ENCODE measurements at places on chromosomes 3 and 15.

GRCh38 chr3:134092208-134092701, 62.5 kb upstream of the SLCO2A1 start:
- DNase-seq: no peak

- DNase-seq: no peak
Observed at GRCh38 chr3:31934018-31934417, 47.0 kb downstream of the OSBPL10 start.

DNA sequence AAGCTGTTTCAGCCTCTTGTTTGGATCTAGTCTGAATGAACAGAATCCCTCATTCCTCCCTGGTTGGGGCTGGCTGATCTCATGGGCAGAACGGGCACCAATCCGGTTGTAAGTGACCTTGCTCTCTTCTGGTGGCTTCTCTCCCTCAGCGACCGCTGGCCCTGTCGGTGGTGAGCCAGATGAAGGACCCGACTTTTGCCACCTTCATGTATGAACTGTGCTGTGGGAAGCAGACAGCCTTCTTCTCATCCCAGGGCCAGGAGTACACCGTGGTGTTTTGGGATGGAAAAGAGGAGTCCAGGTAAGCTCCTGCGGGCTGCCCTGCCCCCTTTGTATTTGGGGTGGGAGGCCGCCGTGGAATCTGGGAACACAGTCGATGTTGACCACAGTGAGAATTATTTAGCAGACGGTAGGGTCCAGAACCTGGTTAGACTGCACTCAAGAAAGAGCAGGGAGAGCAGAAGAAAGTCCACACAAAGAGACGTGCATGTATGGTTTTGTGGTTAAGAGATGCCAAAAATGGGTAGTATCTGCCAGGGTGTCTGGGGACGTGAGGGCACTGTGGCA, 138.8 kb downstream of the LRRK1 start:
- DNase-seq: no peak

- peak; percentile 21 for DNase-seq
Observed at GRCh38 chr3:143674100-143674968, 173.9 kb downstream of the SLC9A9 start.

DNA sequence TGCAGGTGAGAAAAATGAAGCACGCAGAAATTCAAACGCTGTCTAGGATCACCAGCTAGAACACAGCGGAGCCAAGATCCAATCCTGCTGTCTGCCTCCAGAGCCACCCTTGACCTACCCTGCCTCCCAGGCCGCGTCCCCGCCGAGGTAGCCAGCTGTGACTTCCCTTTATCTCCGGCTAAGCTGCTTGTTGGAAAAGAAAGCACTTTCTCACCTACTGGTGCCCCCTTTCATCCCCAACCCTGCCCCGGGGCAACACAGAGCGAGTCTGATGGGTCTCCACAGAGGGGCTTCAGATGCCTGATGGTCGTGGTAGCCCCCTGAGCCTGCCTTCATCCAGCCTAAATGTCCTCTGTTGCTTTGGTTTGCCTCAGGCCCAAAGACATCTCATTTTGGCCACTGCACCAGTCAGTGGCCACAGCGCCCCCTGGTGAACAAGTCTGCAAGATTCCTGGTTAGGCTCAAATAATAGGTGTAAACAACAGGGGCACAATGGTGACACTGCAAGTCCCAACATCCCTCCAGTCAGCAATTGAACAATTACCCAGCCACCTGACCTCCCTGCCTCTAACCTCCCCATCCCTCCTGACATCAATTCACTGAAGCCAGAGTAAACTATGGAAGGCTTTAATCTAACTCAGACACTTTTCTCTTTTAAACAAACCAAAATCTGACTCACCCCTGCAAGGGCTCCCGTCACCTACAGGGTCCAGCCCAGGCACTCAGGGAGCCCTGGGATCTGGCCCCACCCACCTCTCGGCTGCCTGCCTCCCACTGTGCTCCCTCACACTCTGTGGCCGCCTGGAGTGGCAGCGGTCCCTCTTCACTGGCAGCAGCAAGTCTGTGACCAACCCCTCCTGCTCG, 27.3 kb upstream of the BCL2L10 start:
- DNase-seq: peak; percentile 45

GRCh38 chr3:20141851-20142250, 44.2 kb downstream of the SGO1 start:
- DNase-seq: no peak

DNA sequence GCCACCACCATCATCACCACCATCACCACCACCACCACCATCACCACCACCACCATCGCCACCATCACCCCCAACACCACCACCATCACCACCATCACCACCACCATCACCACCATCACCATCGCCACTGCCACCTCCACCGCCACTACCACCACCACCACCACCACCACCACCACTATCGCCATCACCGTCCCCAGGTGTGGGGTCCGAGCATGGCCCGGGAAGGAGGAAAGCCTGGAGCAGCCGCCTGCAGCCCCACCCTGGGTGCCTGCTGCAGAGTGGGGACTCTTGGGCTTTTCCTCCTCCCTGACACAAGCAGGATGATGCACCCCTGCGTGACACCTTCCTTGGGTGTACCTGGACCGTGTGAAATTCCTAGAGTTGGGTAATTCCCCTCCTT, 43.9 kb downstream of the MUC4 start:
- no peak for DNase-seq

GRCh38 chr15:41690636-41691035, 30.4 kb downstream of the MGA start:
- DNase-seq: no peak

GRCh38 chr3:14482271-14482721, 57.8 kb downstream of the GRIP2 start:
- DNase-seq: no peak

- DNase-seq: no peak
Observed at GRCh38 chr15:89482139-89482538, 14.2 kb downstream of the RHCG start.

GRCh38 chr3:141057946-141058800, 7.0 kb downstream of the SPSB4 start:
- DNase-seq: no peak

- no peak for DNase-seq
Observed at GRCh38 chr15:41139619-41140018, 23.5 kb upstream of the INO80 start.

GRCh38 chr15:98996169-98996568, 11.4 kb downstream of the PGPEP1L start:
- DNase-seq: no peak

- DNase-seq: no peak
Observed at GRCh38 chr15:37081983-37082382, 18.4 kb downstream of the MEIS2 start.

- DNase-seq: no peak
Observed at GRCh38 chr3:169387751-169388696, 275.5 kb downstream of the MECOM start.

- no peak for DNase-seq
Observed at GRCh38 chr15:63995789-63996188, 50.5 kb downstream of the DAPK2 start.

DNA sequence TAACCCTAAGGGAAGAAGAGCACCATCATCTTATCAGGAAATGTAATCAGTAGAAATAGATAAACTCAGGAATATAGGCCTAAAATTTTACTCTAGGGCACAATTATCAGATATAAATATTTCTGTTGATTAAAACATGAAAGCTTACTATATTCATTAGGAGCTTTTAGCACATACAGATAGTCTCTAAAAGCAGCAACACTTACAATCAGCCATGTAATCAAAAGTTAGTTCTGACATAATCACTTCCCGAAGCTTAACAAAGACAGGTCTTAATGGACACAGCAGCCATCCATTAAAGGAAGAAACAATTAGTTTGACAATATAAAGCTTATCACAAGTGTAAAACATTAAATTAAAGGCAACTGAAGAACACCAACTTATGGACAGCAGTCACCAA, 30.6 kb downstream of the DCLK3 start:
- no peak for DNase-seq

DNA sequence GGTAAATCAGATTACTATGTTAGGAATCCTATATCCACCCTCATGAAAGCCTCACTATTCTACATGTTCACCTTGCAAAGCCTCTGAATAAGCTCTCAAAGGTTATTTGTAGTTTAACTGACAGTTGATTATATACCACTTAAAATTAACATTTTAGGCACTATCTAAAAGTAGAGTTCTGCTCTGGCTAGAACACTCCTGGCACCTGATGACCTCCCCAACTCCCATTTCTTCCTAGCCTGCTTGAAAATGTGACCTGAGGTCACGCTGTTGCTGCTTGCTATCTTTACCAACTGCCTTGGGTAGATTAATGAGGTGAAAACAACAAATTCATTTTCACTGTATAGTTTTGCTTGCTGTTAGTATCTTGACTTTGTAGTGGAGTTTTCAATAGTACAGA, 220.7 kb downstream of the GBE1 start:
- no peak for DNase-seq

DNA sequence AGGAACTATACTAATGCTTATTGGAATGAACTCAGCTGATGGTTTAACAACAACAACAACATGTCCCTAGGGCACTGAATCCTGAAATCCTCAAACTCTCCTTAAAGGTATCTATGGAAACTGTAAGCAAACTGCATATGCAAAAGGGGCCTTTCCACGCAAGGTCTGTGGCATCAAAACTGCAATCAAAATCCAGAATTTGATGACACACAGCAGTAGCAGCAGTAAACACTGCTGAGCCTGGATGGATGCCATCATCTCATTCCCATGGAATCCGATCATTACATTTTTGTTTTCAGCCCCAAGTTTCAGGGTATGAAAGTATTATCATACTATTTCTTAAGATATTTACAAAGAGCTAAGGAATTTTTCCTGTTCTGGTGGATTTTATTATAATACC, 399.7 kb downstream of the VPS13C start:
- no peak for DNase-seq

DNA sequence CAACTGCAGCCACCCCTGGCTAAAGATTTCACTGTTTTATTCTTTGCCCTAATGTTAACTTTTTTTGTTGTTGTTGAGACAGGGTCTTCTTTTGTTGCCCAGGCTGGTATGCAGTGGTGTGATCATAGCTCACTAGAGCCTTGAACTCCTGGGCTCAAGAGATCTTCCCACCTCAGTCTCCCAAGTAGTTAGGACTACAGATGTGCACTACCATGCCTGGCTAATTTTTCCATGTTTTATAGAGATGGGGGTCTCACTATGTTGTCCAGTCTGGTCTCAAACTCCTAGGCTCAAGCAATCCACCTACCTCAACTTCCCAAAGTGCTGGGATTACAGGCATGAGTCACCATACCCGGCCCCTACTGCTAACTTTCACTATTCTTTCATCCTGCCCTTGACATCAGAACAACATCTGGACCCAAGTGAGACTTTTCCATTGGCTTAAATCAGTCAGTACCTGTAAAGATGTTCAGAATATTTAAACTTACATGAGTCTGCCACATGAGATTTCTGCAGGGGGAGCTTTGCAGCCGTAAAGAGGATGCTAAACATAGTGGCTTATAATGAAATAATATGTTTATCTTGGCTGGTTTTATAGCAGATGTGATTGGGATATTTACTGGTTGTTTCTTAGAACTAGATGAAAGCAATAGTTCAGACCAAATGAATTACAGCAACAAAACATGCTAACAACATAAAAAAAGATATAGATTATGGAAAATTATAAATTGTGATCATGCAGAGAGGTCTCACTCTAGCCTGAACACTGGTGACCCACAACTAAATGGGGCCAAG, 73.6 kb downstream of the HMG20A start:
- no peak for DNase-seq

GRCh38 chr3:56621681-56622080, 61.4 kb downstream of the TASOR start:
- DNase-seq: no peak

GRCh38 chr3:147408188-147409100, 721 bp upstream of the ZIC1 start:
- no peak for DNase-seq

- DNase-seq: no peak
Observed at GRCh38 chr3:181050738-181051137, 61.2 kb upstream of the DNAJC19 start.

GRCh38 chr3:70857916-70858315, 545.5 kb upstream of the MDFIC2 start:
- no peak for DNase-seq

DNA sequence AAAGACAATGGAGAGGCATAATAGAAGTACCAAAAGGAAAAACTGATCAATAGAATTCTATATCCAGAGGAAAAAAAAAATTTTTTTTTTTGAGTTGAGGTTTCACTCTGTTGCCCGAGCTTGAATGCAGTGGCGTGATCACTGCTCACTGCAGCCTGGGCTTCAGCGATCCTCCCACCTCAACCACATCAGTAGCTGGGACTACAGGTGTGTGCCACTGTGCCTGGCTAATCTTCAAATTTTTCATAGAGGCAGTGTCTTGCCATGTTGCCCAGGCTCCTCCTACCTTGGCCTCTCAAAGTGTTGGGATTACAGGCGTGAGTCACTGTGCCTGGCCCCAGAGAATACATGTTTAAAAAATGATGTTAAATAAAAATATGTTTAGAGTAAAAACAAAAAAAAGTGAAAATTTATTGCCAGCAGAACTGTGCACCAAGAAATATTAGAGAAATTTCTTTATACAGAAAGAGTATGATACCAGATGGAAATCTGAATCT, 154.3 kb upstream of the ZBTB20 start:
- DNase-seq: no peak

- DNase-seq: no peak
Observed at GRCh38 chr15:25897658-25898057, 34.5 kb upstream of the ATP10A start.

DNA sequence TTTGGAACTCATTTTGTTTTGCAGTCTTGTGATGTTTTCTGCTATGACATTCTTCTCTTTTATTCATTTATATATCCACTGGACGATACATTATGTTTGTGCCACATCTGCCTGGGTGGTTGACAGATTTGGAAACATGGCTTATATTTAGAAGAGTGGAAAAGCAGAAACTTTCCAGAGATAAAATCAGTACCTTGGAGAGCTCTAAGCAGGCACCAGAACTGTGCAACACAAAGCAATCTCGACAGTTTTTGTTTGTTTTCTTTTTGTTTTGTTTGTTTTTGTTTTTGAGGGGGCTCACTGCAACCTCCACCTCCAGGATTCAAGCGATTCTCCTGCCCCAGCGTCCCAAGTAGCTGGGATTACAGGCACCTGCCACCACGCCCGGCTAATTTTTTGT, 45.5 kb downstream of the SYN2 start:
- no peak for DNase-seq

GRCh38 chr3:9944271-9944670, 7.9 kb downstream of the PRRT3 start:
- no peak for DNase-seq

DNA sequence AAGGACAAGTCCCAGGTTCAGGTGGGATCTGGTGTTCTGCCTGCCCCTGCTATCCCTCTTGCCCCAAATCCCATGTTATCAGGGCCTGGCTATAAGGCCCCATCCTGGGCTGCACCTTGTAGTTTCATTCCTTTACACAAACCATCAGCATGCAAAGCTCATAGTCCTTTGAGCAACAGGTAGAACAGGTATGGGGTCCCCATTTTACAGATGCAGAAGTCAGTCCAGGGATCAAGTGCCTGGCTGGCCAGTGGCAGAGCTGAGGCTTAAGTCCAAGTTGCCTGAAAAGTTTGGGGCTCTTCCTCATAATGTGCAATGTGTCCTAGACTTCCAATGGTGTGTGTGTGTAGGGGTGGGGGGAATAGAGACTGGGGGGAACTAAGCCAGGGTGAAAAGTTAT, 11.9 kb downstream of the RBPMS2 start:
- DNase-seq: no peak

Data from stimulated activated CD8-positive, alpha-beta memory T cell treated with anti-CD3 and anti-CD28 coated beads, Interleukin-15, amount 100 ng/mL, for 24 hours (primary cell).